ENCODE measurements at places on chromosomes 5 and 9. TPM values are rescaled to one million over a fixed set of nuclear protein-coding genes. Genes with fewer than 3 reads are reported as not detected.

Gene NOXA1
- total RNA-seq = 15.3 TPM

Gene NMUR2
- total RNA-seq = not detected

Gene PCDHB8
- 2.8 TPM for total RNA-seq

DNA sequence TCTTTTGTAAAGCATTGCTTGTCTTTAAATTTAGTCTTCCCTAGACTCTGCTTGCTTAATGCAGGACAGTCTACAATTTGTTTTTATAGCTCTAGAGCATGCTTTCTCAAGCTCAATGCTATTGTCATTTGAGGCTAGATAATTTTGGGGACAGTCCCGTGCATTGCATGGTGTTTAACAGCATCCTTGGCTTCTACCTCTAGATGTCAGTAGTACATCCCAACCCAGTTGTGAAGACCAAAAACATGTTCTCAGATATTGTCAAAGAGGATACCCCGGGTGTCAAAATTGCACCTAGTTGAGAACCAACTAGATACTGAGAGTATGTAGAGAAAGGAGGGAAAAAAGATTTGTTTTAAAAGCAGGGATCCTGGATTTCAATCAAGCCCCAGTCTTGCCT lies 277.5 kb downstream of the CEMIP2 start:
- no peak for DNase-seq

- DNase-seq = no peak
These were observed 28.6 kb upstream of the TRIM14 start for GRCh38 chr9:98147582-98147981.

DNA sequence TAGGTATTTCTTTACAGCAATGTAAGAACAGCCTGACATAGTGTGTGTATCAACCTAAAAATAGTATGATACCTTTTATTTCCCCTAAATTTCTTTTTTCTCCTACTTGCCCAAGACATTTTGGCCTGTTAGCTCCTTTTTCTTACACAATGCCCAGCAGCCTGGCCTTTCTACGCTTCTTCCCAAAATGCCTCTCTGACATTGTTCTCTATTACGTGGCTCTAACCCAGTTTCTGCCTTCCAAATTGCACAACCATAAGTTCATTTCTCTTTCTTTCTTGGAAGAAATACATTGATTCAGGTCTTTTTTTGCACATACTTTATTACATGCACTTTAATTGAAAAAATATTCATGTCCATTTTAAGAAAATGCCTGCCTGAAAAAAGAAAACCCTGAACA lies 408.2 kb downstream of the PRR16 start:
- no peak for DNase-seq

DNA sequence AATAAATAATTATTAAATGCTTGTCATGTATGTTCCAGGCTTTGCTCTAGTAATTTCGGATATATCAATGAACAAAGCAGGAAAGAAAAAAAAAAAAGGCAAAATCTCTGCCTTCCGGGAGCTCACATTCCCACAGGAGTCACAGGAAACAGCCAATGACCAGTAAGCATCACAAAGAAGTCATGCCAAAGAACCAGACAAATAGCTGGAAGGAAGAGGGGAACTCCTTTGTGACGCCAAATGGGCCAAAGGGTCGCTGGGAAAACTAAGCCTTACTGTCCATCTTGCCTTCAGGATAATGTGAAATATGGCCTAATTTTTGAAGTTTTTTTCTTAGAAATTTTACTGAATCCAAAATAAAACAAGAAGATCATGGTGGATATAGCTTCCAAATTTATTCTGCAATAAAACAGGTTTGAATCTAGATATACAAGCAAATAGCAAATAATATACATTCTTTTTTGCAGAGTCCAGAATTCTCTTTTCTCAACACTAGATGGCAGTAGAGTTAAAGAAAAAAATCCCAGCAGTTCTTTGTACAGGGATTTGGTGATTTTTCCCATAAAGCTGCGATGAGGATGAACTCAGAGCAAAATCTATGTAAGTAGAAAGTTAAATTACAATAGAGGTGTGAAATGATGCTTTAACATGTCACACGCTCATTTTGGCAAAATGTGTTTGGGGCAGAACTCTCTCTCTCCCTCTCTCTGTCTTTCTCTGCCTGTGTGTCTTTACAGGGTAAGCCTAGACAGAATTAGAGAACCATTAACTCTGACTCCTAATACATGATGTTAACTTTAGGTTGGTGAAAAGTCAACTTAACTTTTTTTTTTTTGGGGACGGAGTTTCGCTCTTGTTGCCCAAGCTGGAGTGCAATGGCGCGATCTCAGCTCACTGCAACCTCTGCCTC lies 60.0 kb upstream of the TUT7 start:
- no peak for DNase-seq

- DNase-seq = no peak
These were observed 350.4 kb upstream of the CLINT1 start for GRCh38 chr5:158209219-158209908.

DNA sequence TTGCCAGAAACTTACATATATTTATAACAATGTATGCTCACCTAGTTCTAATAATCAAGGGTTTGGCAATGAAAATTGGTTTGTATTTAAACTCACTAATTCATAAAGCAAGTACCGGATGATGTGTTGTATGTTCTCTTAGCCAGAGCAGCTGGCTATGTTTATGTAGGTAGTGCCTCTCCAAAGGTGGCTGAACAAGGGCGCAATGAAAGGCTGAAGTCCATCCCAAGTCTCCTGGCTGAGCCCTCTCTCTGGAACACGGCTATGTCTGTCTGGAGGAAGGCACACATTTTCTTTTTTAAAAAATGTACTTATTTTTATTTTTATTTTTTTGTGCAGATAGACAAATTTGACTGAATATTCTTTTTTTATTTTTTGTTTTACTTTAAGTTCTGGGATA lies 141.2 kb upstream of the DAB2 start:
- no peak for DNase-seq

- no peak for DNase-seq
These were observed 1.2 kb upstream of the AGPAT2 start for GRCh38 chr9:136688274-136689107.

DNA sequence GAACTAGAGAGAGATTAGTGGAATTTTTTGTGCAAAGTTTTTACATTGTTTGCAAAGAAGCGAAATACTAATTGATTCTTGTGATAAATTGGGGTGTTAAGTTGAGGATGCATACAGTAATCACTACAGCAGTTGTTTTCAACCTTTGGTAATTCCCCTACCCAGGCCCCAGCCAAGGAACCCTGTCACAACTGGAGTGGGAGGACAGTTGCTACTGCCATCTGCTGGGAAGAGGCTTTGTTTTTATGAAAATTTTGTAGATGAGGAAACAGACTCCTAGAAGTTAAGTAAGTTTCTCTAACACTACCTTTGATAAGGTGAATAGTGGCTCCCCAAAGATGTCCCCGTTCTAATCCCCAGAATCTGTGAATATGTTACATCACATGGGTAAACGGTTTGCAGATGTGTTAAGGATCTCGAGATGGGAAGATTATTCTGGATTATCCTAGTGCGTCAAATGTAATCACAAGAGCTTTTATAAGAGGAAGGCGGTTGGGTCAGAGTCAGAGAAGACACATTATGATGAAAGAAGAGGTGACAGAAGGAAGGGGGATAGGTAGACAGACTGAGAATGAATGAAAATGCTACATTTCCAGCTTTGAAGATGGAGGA lies 34.0 kb upstream of the PPP1R2B start:
- no peak for DNase-seq
